Fibroblast of skin of left quadriceps (primary cell): ENCODE measurements at places on chromosomes 3 and 15.

GRCh38 chr3:146217324-146217723 is 33.6 kb downstream of the PLSCR4 start:
- no peak for DNase-seq

- no peak for DNase-seq
Measured at GRCh38 chr3:70564552-70564951, 252.1 kb upstream of the MDFIC2 start.

DNA sequence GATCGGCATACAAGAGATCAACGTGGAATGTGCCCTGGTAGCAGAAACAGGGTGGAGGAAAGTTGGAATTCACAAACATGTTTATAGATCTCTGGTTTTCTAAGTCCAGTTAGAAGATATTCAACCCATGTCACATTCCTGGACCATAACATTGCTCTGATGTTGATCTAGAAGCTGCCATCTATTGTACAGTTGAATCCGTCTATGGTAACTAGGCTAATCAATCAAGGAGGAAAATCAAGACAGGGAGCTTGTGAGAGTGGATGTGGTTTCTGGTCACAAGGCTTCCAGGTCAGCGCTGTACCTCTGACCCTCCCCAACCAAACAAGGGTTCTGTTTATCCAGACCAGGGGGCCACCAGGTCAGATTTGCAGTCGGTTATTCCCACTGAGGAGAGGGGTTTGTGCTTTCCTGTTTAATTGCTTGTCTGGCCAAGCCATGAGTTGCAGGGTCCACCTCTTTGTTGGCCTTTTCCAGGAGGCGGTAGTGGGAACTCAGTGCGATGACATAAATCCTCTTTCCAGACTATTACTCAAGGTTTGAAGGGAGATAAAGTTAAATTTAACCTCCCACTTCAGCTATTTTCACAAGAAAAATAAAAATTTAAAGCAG is 130.3 kb downstream of the SLCO3A1 start:
- no peak for DNase-seq

DNA sequence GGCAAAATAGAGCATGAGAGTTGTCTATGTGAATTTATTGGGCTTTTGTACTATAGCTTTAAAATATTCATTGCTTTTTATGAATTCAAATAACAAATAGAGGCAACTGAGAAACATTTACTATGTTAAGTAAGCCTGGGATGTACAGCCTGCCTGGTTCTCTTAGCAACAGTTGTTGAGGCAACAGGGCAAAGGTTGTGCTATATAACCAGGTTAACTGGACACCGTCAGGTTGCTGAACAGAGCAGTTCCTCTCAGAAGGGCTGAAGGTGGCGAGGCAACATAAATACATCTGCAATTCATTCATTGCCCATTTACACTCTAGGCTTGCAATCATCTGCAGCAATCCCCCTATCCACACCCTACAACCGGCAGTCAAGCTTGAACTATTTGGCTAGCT is 78.2 kb downstream of the GTF2E1 start:
- no peak for DNase-seq

DNA sequence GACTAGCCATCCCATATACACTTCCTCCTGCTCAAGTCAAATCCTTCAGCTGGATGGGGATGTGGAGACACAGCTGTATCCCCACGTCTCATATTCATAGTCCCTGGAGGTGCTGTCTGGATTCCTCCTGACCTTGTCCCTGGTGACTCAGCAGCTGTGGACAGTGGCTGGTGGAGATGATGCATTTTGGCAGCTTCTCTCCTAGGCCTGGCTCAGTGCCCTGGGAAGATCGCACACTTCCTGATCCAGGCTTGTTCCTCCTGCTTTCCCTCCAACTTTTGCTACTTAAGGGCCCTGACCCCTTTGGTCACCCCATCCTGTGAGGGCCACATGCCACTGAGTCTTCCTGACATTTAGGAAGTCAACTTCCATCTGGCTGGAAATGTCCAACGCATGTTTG is 44.4 kb downstream of the ADAMTSL3 start:
- peak; percentile 9 for DNase-seq

DNA sequence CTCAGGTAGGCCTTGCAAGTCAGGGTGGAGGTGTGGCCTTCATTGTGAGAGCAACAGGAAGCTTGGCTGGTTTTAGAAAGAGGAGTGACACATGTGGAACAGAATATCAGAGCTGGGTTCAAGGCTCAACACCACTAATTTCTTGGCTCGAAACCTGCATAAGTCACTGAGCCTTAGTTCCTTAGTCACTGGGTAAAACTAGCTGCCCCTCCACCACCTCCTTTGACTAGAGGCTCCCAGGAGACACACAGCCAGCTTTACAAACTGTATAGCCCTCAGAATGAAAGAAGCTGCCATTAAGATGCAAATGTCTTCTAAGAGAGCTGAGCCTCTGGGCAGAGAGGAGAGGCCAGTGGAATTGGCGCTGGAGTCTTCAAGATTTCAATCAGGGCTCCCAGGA is 67.7 kb downstream of the CERS3 start:
- no peak for DNase-seq

DNA sequence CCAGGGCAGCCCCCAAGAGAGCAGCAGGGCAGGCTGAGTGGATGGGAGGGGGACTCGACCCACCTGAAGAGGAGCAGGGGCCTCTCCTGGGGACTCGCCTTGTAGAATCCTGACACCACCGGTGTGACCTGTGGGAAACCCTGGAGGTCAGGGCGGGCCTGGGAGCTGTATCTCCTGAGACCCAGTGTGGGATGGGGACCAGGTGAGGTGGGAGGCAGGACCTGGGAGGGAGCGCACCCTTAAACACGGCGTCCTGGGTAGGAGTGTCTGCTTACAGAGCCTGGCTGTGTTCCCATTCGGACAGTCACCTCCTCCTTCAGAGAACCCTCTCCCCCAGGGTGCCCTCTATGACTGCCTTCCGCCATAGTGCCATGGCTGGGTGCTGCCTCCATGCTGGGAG is 27.1 kb downstream of the C15orf39 start:
- no peak for DNase-seq

GRCh38 chr3:119500901-119501300 is 2.6 kb downstream of the TIMMDC1 start:
- no peak for DNase-seq

- DNase-seq, result no peak
Measured at GRCh38 chr3:128813097-128813496, 66.3 kb upstream of the ACAD9 start.

DNA sequence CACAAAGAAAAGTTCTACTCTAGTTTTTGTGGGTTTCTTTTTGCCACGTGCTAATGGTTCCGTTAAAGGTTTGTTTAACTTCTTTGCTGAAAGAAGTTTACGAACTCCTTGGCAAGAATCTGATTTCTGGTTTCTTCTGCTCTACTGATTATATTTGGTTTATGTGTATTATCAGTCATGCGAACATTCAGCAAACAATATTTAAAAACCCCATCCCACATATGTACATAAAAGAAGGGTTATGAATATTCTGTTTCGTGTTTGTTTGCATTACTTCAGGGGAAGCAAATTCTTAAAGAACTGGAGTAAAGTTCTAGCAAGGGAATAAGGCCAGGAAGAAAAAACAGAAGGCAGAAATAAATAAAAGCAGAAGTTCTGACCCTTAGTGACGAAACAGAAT is 9.8 kb downstream of the LARS2 start:
- no peak for DNase-seq

DNA sequence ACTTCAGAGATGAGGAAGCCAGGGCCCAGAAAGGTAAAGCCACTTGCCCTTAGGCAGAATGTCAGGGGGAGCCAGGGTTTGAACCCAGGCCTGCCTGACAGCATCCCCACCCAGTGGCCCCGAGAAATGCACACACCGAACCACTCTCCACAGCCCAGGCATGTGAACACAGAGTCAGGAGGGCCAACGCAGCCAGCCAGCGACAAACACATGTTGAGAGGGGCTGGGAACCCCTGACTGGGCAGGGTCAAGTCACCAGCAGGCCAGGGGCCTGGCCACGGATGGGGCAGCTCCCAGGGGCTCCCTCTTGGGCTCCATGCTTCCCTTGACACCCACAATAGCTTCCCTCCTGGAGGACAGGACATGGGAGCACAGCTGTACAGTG is 5.1 kb upstream of the GRIP2 start:
- DNase-seq, result no peak

- DNase-seq, result no peak
Measured at GRCh38 chr3:72441284-72441994, 406.8 kb downstream of the SHQ1 start.

DNA sequence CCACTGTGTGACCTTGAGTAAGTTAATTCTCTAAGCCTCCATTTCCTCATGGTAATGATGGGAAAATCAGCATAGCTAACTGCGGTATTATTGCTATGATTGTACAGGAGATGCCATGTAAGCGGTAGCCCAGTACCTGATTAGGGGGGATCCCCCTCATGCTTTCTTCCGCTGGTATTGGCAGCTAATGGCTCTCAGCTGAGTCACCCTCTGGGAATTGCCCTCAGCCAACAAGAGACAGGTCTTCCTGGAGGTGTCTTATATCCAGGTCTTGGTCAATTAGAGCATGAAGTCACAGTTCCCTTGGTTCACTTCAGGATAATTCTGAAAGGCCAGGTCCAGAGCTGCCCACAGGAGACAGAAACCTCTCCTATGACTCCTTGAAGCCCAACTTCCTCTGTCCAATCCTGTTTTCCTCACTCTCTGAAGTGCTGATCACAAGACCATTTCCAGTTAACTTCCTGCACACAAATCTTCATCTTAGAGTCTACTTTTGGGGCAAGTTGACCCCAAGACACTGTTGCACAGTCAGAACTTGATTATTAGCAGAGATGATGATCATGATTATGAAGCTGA is 724.7 kb upstream of the ZNF385D start:
- DNase-seq, result no peak

DNA sequence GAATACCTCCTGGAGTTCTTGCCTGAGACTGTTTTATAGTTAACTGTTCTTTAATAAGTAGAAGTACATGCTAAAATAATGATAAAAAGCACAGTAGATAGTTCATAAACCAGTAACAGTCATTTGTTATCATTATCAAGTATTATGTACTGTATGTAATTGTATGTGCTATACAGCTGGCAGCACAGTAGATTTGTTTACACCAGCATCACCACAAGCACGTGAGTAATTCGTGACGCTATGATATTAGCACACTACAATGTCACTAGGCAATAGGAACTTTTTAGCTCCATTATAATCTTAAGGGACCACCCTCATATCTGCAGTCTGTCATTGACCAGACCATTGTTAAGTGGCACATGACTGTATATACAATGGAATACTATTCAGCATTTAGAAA is 534.7 kb downstream of the FHIT start:
- no peak for DNase-seq

DNA sequence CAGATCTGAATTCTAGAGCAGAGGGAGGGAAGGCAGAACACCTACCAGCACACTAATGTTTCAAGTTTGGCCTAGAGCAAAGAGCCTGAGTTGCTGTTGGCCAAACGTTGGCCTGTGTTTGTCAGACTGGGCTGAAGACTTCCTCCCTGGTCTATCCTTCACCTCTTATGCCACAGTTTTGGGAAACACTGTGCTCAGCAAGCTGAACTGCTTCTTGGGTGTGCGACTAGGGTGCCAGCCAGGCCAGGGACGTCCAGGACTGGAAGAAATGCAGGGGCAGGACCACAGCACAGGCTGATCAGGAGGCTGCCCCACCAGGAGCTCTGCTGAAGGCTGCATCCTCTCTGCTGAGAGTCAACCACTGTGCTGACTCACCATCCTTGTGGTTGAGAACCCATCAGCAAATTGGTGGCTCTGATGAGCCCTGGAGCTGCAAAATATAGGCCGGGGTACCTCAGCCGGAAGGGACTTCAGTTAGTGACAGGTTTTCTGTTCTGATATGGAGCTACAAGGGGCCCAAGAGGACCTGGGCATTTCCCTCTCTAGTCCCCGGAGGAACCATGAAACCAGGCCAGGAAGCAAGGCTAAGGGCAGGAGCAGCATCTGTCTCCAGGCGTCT is 131.6 kb upstream of the RASGRP1 start:
- DNase-seq, result no peak

- DNase-seq, result peak; percentile 58
Measured at GRCh38 chr3:24156466-24156865, 211.4 kb downstream of the NR1D2 start.

- DNase-seq, result no peak
Measured at GRCh38 chr15:29570948-29571791, 251.1 kb downstream of the TJP1 start.

- DNase-seq, result no peak
Measured at GRCh38 chr15:86969364-86969763, 889.7 kb downstream of the AGBL1 start.

DNA sequence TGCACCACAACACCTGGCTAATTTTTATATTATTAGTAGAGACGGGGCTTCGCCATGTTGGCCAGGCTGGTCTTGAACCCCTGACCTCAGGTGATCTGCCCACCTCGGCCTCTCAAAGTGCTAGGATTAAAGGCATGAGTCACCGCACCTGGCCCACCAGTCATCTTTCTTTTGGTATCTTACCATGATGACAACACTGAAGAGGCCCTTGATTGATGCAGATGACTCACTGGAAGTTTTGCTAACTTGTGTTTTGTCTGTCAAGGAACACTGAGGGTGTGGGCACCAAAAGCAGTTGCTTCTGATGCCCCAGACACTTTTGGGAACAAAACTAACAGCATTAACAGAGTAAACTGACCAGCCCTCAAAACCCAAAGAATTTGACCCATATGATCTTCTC is 88.3 kb downstream of the MYO5A start:
- DNase-seq, result no peak

DNA sequence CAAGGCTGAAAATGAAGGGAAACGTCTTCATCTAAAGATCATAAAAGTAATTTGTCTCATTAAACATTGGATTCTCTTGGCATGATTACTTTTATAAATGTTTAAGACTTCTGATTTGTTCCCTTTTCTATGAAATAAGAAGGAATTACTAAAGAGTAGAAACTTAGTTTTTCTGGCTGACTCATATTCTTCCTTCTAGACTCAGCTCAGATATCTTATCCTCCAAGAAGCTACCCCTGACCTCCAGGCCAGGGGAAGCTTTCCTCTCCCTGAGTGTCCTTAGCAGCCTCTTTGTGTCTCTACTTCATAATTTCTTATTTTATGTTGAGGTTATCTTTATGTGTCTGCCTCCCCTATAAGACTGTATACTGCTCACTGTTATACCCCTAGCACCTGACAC is 291.9 kb upstream of the STT3B start:
- no peak for DNase-seq

DNA sequence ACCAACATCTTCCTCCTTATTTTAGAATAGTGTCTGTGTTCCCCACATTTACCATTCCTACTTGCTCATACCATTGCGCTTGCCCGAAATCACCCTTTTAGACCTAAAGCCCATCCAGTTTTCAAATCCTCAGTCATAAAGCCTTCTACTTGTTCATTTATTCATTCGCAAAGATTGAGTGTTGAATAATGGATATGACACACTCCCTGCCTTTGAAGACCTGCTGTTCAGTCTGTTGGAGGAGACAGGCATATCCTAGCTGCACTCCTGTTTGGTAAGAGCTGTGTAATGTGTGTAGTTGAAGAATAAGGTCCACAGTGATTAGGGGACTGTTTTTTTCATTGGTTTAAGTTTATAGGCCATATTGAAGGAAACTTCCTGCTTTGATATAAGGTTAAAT is 1.7 kb downstream of the CNOT10 start:
- DNase-seq, result no peak

DNA sequence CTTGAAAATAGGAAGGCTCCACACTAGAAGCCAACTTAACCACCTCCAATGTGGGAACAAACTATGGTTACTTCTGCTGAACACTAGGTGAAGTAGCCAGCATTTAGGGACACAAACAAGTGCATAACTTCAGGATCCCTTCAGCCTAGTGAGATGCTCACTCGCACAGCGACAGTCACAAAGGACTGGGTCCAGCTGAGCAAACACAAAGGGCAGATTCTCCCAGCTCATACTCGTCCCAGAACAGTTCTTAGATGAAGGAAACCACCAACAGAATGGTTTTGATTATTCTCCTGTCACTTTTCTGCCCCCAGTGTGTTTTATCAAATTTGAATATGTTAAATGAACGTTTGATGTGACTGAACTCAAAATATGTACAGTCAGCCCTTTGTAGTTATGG is 201.6 kb downstream of the KCNAB1 start:
- no peak for DNase-seq
